Panc1 (cell line): ENCODE measurements at places on chromosomes 5 and 9.

- DNase-seq = no peak
These were observed 19.0 kb downstream of the SEC61B start for GRCh38 chr9:99241106-99241505.

DNA sequence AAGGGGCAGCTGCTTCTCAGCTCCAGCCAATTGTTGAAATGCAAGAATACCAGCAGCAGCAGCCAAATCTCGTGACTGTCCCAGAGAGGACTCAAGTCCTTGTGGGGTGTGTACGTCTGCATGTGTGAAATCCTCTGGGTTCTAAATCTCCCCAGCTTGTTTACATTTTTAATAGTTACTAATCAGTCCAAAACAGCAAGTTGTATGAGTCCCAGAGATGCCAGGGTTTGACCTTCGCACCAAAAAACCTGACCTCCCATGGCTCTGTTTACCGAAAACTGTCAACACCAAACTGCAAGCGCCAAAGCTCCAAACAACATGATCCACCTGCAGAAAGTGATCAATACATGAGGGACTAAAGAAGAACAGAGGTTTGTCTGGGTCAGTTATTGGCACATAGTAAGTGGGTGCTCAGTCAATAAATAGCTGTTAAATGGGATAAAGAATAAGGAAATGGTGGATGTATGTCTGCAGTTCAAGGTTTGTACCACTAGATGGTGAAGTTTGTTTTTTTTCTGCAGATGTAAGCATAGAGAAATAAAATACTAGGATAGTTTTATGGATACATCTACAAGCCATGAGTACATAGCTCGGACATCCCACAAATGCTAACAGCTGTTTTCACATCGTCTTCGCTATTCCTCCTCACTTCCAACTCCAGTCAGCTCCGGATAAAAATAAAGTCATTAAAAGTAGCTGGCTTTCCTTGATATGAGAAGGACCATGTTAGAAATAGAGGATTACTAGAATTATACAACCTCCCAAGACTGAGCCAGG, 85.3 kb upstream of the ADRB2 start:
- DNase-seq = peak; percentile 69

DNA sequence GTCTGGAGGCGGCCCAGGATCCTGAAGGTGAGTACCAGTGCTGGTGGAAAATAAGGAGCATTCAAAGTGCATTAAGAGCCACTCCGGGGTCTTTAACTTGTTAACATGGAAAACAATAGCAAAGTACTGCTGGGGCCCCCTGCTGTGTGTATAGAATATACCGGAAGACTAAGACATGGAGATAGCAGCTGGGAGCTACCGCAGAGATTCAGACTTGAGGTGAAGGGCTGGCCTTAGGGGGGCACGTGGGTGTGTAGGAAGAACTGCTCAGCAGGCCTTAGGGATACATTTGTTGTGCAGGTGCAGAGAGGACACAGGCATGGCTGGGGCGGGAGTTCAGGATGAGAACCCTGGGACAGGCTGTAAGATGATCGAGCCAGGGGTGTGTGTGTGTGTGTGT, 1.2 kb upstream of the DMRT1 start:
- DNase-seq = no peak

- DNase-seq = no peak
These were observed 32.2 kb downstream of the PCDH1 start for GRCh38 chr5:141846031-141846430.

- DNase-seq = no peak
These were observed 112.2 kb upstream of the LHFPL2 start for GRCh38 chr5:78760770-78761169.

- no peak for DNase-seq
These were observed 452.5 kb upstream of the RIOK2 start for GRCh38 chr5:97635553-97635952.

DNA sequence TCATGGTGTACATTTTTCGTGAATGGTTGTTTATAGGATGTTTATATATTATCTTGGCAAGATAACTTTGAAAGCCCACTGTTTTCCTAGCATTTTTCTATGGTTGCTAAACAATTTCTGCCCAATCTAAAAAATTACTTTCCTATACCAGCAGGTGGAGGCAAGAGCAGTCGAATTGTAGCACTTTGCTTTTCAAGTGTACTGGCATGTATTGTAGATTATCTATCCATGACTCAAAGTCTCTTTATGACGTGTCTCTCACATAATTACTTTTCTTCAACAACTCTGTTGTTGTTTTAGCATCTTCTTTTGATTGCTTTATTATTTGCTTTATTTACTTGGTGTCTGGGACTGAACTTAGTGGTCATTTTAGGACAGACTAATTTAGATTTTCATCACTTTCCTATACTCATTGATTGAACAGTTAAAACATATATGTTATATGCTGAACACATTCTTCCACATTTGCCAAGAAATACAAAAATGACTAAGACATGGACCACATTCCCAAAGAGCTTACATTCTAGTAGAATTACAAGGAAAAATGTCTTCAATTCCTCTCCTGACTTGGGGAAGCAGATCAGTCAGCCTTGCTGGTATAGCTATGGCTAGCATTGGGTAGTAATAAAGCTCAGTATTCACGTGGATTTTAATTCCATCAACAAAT, 20.7 kb downstream of the NLN start:
- no peak for DNase-seq

GRCh38 chr5:149732324-149733128, 2.4 kb downstream of the PPARGC1B start:
- no peak for DNase-seq

DNA sequence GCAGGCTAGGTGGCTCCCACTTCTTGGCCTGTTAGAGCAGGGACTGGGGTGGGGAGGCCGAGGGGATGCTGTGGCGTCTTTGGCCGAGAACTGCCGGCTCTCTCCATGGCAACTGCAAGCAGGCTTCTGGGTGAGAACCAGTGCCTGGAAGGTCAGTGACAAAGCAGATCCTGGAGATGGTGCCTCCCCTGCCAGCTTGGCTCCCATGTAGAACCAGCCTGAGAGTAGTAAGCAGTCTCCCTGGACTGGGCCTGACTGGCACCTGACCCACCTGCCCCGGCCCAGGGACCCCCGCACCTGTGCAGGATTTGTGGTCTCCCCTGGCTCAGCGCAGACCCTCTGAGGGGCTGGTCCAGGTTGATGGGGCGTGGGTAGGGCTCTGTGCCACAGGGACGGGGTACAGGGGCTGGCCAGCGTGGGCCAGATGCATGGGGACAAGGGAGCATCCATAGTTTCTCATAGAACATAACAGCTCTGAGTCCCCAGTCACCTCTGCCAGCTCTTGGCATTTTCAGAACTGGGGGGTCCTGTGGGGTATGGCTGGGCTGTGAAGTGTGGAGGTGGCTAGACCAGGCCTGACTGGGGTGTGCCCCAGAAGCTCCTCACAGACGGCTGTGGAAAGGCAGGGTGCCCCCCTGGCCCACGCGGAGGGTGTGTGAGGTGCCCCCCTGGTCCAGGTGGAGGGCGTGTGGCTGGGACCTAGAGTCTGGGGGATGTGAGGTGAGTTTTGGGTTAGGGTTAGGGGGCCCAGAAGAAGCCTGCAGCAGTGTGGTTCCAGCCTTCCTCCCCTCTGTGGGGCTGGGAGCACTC, 22.2 kb downstream of the CACNA1B start:
- DNase-seq = no peak

- no peak for DNase-seq
These were observed 26.5 kb upstream of the CLPTM1L start for GRCh38 chr5:1371218-1371971.

DNA sequence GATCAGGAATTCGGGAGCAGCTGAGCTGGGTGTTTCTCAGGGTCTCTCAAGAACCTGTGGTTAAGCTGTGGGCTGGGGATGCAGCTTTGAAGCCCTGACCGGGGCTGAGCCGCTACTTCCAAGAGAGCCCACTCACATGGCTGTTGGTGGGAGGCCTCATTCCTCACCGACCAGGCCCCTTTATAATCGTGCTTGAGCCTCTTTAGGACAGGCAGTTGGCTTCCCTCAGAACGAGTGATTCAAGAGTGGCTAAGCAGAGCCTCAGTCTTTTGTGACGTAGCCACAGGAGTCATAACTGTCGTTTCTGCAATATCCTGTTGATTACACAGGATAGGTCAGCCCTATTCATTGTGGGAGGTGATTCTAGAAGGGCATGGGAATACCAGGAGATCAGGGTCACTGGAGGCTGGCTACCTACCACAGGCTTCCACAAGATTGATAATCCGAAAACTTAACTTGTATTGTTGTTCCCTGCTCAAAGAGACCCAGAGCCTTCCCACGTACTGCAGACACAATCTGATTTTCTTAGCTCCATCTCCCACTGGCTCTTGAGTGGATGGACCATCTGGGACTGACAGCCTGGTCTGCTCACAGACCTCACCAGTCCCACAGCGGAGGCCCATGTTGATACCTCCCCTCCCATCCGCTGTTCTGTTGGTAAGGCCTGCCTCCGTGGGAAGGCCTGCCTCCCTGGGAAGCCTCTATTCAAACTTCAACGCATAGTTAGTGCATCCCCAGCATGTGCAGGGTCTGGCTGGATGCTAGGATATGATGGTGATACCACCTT, 3.0 kb upstream of the ERGIC1 start:
- no peak for DNase-seq

GRCh38 chr9:8456344-8456743, 656.8 kb upstream of the DMAC1 start:
- no peak for DNase-seq

GRCh38 chr5:10625700-10626472, 62.0 kb downstream of the ANKRD33B start:
- no peak for DNase-seq

DNA sequence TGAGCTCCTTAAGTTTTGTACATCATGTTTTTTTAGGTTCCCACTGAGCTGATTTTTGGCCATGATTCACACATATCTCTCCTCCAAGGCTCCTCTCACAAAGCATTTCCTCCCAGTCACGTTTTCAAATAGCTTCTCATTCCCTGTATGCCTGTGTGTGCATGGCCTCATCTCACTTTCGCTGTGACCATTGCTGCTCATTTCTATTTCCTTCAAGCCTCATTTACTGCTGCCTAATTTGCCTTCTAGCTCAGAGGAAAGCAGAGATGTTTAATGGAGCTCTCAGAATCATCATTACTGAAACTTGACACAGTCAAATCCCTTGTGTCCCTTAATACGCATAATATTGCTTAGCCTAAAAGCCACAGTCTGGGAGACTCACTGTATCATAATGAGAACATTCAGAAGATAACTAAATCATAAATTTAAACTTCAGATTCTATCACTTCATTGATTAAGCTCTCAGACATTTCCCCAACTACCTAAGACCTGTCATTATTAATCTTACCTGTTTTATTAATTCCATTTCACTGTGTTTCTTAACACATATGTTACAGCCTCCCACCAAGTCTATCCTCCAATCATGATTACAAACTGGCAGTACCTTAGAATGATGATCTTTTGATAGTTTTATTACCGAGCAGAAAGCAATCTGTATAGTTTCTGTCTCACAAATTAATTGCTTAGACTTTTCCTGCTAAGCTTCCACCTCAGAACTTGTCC, 278.3 kb upstream of the PTGER4 start:
- no peak for DNase-seq

- no peak for DNase-seq
These were observed 12.0 kb downstream of the BTNL9 start for GRCh38 chr5:181051841-181052671.

GRCh38 chr9:136691316-136692184, 4.3 kb upstream of the AGPAT2 start:
- DNase-seq = no peak

DNA sequence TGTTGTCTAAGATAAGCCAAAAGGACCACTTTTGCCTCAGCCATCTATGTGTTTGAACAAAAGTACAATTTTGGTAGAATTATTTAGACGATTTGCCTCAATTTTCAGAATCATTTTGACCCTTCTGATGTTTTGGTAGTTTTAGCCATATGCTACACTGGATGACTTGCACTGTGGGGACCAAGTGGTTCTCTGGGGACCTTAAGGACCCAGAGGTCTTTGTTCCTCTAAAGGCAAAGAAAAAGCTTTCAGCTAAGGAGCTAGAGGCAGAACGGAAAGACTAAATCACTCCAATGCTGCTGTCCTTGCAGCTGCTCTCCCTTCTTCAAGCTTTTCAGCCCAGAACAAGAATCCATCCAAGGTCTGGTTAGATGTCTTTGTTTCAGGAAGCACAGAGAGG, 51.0 kb upstream of the APC start:
- DNase-seq = no peak

DNA sequence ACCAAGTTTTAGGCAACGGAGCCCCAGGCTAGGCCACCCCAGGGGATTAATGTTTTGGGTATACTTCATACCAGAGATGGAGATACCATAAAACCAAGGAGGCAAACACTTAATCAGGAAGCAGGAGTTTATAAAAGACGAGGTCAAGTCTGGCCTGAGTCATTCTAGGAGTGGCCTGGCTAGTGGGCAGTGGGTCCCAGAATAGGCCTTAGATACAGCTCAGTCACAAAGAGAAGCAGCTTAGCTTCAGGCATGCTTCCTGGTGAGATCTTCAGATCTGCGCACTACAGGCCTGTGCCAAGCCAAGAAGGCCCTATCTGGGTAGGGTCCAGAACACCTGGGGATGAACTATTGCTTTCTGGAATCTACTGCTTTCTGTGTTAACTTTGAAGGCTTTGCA, 20.6 kb upstream of the NR5A1 start:
- no peak for DNase-seq

DNA sequence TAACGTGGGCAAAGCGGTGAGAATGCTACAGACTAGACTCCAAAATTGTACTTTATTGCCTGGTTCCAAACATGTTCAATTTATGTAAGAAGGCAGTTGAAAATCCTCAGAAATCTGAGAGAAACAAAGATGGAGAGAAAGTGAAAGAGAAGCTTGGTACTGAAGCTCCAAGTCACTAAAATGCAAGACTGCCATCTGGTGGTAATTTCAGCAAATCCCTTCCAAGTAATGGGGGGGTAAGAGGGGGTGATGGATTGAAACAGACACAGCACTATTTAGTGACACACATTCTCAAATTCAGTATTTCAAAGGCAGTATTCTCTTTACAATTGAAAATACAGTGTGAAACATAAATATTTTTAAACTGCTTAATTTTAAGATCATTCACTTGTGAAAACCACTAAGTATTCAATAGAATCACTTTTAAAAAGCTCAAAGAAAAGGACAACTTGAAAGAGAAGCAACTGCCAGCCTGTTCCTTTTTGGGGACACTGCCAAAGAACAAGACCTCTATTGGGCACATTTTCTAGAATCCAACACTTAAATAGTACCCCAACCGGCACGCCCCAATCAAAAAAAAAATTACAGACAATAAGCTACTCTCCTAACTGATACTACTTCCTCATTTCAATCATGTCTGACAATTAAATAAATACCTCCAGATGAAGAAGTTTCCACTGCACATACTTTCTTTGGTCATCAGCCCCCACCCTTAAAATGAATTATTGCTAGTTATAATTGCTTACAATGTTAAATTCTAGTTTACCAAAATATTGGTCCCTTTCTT, 131.5 kb downstream of the AGTPBP1 start:
- peak; percentile 38 for DNase-seq

DNA sequence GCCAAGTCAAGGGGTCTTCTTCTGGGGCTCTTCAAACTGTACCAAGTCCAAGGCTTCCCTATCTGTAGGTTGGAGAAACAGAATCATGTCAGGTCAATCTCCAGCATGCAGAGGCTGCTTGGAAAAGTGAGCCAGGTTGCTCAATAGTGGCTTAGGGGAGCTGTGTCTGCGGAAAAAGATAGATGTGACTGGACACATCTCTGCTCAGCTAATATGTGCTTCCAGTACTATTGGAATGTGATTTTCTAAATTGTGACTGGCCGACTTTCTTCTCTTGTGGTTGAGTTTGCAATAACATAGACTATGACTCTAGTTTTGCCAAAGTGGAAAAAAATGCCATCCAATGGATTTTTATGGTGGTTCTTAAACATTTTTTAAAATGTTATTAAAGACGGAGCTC, 136.7 kb downstream of the BOD1 start:
- DNase-seq = no peak
